A549 treated with dexamethasone at 1 μM for 4 hours (cell line): ENCODE measurements at places on chromosomes 2 and 18. TPM values are rescaled to one million over a fixed set of nuclear protein-coding genes. Genes with fewer than 3 reads are reported as not detected.

Gene KCNS3
- 1.1 to 1.5 TPM (median 1.3 TPM) in 5 replicates for total RNA-seq

Gene CD302
- 2.1 to 3.2 TPM (median 2.6 TPM) in 5 replicates for total RNA-seq

Gene PPP1R1C
- total RNA-seq: 1.1 to 2.3 TPM (median 1.5 TPM) in 5 replicates

Gene LPIN2
- 14.1 to 20.5 TPM (median 17.5 TPM) in 5 replicates for total RNA-seq

Gene SLC5A7
- total RNA-seq: not detected in 5 replicates

Gene PKDCC
- total RNA-seq: 19.6 to 26.0 TPM (median 21.8 TPM) in 5 replicates

Gene LOXHD1
- total RNA-seq: not detected in 5 replicates

Gene BMP10
- total RNA-seq: not detected in 5 replicates

Gene INPP5D
- 0.40 to 0.70 TPM (median 0.62 TPM) in 5 replicates for total RNA-seq

Gene LYPD6B
- 0.07 TPM in 1 of 5 replicates, not detected in the others for total RNA-seq

Gene RUFY4
- total RNA-seq: not detected in 5 replicates

Gene ST6GAL2
- total RNA-seq: 12.0 to 19.3 TPM (median 14.1 TPM) in 5 replicates

Gene LOXL3
- total RNA-seq: 0.22 to 0.58 TPM (median 0.35 TPM) in 5 replicates

Gene C2orf66
- total RNA-seq: 0.05 TPM in 1 of 5 replicates, not detected in the others

Gene BOLL
- not detected in 5 replicates for total RNA-seq

Gene CCDC121
- total RNA-seq: 3.5 to 4.8 TPM (median 3.8 TPM) in 5 replicates

Gene ERMN
- not detected in 5 replicates for total RNA-seq

Gene GREB1L
- 3.5 to 7.5 TPM (median 5.3 TPM) in 5 replicates for total RNA-seq

Gene DES
- 0.38 to 0.47 TPM (median 0.45 TPM) in 5 replicates for total RNA-seq

Gene ITGAV
- total RNA-seq: 53.6 to 116 TPM (median 94.5 TPM) in 5 replicates

Gene UGGT1
- 20.1 to 29.3 TPM (median 27.2 TPM) in 5 replicates for total RNA-seq

Gene DSG4
- not detected in 5 replicates for total RNA-seq

Gene NGEF
- total RNA-seq: 12.6 to 17.0 TPM (median 14.6 TPM) in 5 replicates

Gene MC5R
- total RNA-seq: not detected in 5 replicates

Gene AP1S3
- total RNA-seq: 28.0 to 40.5 TPM (median 36.0 TPM) in 5 replicates

Gene MATN3
- 11.0 to 18.8 TPM (median 15.4 TPM) in 5 replicates for total RNA-seq

Gene TEX51
- not detected in 5 replicates for total RNA-seq

Gene ASPRV1
- 0.18 to 0.44 TPM (median 0.30 TPM) in 5 replicates for total RNA-seq

Gene VWC2L
- total RNA-seq: not detected in 5 replicates

Gene MYO7B
- 0.11 to 0.31 TPM (median 0.24 TPM) in 5 replicates for total RNA-seq

Gene CLASP1
- total RNA-seq: 16.8 to 24.8 TPM (median 23.4 TPM) in 5 replicates

Gene IGFBP2
- 69.4 to 100.0 TPM (median 96.6 TPM) in 5 replicates for total RNA-seq

Gene IL36A
- total RNA-seq: not detected in 5 replicates

Gene ATP8B1
- 5.3 to 8.5 TPM (median 7.6 TPM) in 5 replicates for total RNA-seq
